Stimulated activated CD4-positive, alpha-beta T cell treated with anti-CD3 and anti-CD28 coated beads, Interleukin-4, amount 100 ng/mL, for 48 hours (primary cell): ENCODE measurements at places on chromosomes 12 and 14.

DNA sequence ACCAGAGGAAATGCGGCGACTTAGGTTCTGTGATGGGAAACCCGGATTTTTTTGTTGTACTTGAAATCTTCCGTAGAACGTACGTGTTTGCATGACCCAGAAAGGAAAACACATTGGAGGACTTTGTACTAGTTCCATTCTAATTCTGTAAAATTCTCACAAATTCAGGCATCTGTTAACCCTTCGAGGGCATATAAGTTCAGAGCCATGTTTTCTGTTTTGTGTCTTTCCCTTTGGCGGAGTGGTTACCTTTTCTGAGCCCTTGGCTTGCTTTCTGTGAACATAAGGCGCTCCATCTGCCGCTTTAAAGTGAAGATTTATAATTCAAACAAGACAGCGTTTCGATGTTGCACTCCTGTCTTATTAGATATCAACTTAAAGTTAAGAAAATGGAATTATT, 34.2 kb downstream of the BICD1 start:
- no peak for DNase-seq

DNA sequence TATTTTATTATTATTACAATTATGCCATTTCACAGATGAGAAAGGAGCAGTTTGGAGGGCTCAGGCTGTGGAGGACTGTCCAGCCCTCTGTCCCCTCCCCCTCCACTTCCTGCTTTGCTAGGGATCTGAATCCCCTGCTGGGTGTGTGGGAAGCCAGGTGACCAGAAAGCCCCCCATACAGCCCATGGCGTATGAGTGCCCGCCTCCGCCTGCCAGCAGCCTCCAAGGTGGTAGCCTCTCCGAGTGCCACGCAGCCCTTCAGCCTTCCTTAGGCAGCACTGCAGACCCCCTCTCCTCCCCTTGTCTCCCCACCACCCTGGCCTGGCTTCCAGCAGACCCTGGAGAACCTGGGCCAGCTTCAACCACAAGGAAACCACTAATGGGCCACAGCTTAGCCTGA, 12.6 kb downstream of the DTX1 start:
- DNase-seq: no peak

DNA sequence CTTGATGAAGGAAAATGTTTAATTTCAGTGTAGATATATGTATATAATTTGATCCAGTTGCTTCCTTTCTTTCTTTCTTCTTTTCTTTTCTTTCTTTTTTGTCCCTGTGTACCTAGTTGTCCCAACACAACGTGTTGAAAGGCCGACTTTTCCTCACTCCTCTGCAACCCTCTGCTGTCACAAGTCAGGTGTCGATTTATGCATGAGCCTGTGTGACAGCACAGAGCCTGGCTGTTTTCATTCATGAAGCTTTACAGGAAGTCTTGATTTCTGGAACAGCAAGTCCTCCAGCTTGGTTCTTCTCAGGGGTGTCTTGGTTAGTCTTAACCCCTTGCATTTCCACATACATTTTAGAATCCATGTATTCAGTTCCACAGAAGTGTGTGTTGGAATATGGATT, 88.1 kb downstream of the PPP2R5C start:
- no peak for DNase-seq

GRCh38 chr12:49939707-49940106, 10.8 kb upstream of the AQP2 start:
- DNase-seq: no peak

GRCh38 chr12:16955083-16955657, 349.2 kb upstream of the LMO3 start:
- no peak for DNase-seq

GRCh38 chr14:69316449-69317101, 56.6 kb downstream of the GALNT16 start:
- DNase-seq: no peak
